ENCODE measurements at places on chromosomes 3 and 15.

GRCh38 chr3:86991482-86991815 lies 500 bp upstream of the VGLL3 start:
- DNase-seq: no peak

DNA sequence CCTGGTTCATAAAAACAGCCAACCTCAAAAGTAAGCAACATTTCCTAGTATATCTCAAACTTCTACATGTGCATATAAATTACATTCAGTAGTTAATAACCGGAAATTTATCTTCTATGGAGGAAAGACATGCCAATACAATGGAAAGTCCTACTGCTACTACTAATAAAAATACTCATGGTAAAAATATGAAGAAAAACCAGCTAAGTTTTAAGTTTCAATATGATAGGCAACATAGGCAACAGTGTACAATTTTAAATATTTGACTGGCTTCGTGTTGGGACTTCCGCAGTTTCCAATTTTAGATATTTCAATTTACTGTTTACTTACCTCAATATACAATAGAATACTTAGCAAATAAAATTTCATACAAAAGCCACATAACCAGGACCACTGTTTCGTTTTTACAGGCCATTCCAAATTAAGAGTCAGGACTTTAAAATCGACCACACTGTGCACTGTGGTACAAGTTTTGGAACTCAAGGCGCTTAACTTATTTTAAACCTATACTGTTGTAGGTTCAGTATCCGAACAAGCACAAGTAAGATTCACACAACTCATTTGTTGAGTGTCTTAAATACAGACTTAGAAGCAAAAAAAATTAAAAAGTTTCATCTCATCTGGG lies 2.9 kb downstream of the NAA50 start:
- DNase-seq: no peak

DNA sequence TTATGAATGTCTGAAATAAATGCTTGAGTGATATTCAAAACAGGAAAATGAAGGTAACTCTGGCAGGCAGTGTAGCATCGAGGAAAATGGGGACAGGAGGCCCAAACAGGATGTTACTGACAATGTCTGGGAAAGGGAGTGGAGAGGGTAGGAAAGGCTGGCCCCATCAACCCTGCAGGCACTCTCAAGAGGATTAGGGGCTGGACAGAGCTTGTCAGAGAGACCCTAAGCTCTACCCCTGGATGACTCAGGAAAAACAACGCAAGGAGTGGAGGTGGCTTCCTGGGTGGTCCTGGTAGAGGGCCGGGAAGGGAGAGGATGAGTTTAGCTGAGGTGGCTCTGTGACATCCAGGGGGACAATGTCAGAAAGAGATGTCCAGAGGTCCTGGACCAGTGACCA lies 106.0 kb downstream of the RYK start:
- no peak for DNase-seq

DNA sequence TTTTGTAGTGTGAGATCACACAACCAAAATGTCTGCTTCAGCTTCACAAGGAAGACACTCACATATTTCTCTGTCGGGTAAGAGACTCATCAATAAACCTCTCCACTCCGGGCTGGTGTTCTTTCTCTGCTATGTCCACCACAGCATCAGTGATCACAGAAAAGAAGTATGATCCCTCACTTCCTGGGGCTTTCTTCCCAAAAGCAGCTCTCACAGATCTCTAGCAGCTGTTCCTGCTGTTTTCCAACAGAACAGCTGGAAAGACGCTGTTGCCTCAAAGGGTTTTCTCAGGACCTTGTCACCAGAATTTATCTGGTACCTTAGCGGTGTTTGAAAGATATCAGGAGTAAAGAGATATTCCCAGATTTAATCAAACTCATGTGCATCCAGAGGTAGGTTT lies 46.4 kb downstream of the GATM start:
- DNase-seq: no peak

GRCh38 chr3:105827959-105828358 lies 40.9 kb downstream of the CBLB start:
- no peak for DNase-seq

- DNase-seq: no peak
These were observed 18.4 kb downstream of the ITGA11 start for GRCh38 chr15:68413363-68414205.

DNA sequence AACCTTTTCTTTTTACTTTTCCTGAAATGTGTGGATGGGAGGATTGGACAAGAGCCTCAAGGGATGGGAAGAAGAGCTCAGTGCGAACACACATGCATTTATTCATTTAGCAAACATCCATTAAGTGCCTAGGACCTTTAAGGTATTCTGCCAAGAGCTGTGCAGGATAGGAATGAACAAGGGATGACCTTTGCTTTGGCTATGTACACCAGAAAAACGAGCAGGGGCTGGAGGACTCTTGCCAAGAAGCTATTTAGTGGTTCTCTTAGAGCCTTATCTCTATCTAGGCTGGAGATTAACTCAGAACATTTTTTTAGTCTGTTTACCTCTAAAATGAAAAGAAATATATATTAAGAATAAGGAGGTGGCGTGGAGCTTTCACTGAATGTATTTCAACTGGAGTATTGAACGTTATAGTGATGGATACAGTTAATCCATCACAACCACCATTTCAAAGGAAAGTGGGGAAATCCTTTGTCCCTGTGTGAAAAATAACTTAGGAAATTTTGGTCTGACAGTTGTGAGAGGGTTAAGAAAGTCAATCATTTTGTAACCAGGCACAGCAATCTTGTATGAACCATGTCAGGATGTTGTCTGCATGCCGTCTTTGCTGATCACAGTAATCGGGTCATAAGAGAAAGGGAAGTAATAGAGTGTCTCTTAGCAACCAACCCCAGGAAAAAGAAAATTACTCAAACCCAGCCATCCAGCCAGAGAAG lies 279.0 kb downstream of the LPP start:
- DNase-seq: no peak

DNA sequence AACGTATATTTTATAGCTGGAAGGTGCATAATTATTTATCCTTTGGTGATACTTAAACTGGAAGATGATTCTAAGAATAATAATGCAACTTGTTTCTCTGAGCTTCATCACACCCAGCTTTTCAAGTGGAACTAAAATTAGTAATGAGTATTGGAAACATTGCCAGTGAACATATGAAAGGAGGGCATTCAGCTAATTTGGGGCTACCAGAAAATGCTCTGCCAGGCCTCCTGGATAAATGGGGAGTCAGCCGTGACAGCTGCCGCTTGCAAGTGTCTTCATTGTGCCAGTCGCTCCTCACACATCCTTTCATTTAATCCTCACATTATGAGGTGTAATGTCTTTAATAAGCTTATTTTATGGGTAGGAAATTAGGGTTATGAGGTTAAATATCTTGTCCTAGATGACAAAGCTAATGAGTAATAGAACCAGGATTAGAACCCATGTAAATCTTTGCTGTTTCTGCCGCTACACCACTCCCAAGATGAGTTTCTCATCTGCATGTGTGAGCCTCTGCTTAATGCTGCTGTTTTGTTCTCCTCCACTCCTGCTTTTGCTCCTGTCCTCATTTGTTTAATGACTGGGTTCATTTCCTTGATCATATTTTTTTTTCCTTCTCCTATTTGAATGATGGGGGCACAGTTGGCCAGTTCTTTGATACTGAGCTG lies 155.7 kb downstream of the PLCL2 start:
- DNase-seq: no peak

GRCh38 chr3:151446002-151446340 lies 14.9 kb downstream of the IGSF10 start:
- DNase-seq: no peak

- DNase-seq: no peak
These were observed 92.7 kb upstream of the PRICKLE2 start for GRCh38 chr3:64318001-64318400.

GRCh38 chr3:126616931-126617330 lies 38.0 kb downstream of the TXNRD3 start:
- DNase-seq: no peak

- no peak for DNase-seq
These were observed 70.5 kb upstream of the LIPC start for GRCh38 chr15:58361273-58361759.

- no peak for DNase-seq
These were observed 903.1 kb downstream of the NSUN3 start for GRCh38 chr3:94965867-94966475.

DNA sequence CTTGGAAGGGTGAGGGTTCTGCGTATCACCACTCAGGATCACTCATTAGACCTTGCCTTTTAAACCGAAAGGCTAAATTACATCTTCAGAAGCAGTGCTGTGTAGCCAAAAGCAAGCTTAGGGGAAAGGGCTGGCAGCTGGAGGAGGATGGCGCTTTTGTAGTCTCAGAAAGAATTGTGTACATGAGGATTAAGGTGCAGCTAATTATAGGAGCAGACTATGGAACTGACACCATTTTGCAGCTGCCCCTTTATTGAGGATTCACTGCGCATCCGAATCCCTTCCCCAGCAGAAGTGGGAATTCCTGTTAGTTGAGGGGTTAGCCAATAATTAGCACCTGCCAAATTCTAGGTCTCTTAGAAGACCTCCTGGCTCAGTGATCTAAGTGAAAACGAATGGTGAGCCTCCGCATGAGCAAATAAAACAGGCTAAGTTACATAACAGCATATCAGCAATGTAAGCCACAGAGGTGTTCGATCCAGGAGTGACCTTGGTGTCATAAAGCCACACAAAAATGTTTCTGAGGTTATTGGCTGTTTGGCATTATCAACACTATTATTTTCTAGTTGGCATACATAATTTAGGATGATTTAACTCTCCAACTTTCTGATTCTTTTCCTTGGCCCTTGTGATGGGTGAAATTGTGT lies 42.6 kb upstream of the SEMA6D start:
- no peak for DNase-seq

DNA sequence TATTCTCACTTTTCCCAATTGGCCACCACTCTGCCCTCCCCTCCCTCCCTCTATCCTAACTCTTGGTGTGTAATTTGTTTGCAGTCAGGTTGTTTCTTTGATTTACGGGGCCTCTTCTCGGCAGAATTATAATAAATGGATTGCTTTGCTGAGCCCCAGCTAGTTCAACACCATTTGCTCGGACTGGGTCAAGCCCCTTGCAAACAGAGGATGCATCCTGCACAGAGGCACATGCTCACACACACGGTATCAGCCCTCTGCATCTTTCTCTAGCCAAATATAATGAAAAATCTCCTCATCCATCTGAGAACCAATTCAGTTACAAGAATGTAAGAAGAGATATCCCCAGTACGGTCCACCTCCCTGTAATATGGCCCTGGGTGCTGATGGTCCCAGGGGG lies 97.7 kb downstream of the EPHB1 start:
- no peak for DNase-seq

- no peak for DNase-seq
These were observed 483.7 kb upstream of the DPH6 start for GRCh38 chr15:36029606-36030210.

Measured in amygdala (tissue), 56 donors.